Right renal pelvis (tissue), 4 donors: ENCODE measurements at places on chromosomes 5 and 9. TPM values are rescaled to one million over a fixed set of nuclear protein-coding genes. Genes with fewer than 3 reads are reported as not detected.

DNA sequence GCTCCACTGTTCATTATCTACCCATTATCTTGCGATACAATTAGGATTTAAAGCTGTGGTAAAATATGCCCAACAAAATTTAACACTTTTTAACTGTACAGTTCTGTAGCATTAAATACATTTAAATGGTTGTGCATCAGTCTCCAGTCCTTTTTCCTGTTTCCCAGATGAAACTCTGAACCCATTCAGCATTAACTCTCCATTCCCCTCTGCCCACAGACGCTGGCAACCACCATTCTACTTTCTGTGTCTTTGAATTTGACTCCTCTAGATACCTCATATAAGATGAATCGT is 2.9 kb upstream of the TRIM7 start:
- no peak for DNase-seq

- no peak for DNase-seq
Observed at GRCh38 chr5:33048315-33048714, 337.2 kb downstream of the NPR3 start.

DNA sequence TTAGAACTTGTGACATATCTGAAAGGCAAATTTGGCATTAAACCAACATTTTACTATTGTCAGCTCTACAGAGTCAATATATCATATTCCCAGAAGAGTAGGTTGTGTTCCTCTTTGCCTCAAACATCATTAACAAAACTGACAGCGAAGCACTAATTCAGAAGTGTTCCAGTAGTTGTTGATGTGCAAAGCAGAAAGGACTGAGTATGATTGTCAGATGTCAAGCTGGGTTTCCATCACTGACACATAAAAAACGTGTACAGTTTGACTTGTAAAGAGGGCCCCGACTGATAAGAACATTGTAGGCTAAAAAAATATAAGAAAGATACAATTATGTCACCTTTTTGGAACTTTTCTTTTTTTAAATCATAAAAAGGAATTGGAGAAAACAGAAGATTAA is 101.5 kb upstream of the ZNF608 start:
- no peak for DNase-seq

The BTNL3 gene
- polyA plus RNA-seq: not detected

- DNase-seq: no peak
Observed at GRCh38 chr5:149497357-149497756, 53.9 kb downstream of the CSNK1A1 start.

DNA sequence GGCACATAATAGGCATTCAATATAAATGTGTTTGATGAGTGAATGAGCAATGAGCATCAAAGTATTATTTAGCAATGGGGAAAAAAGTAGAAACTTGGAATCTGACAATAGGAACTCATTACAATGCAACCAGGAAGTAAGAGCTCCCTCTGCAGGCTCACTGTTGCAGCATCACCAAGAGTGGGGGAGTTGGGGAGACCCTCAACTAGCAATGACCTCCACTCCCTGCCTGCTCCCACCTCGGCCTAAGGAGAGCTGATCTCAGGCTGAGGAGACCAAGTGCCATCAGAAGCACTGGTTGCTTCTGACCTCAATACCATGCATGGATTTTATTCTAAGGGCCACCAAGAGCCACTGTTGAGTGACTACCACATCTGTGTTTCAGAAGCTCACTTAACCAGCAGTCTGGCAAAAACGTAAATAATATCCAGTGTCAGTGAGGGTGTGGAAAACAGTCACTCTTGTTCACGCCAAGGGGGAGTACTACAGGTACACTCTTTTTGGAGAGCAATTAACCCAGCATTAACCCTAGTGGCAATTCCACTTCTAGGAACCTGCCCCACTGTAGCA is 8.0 kb downstream of the VDAC1 start:
- DNase-seq: no peak

The AOPEP gene
- polyA plus RNA-seq: 48.1 TPM

The MARCOL gene
- not detected for polyA plus RNA-seq

The IFNK gene
- not detected for polyA plus RNA-seq

The UBE2B gene
- polyA plus RNA-seq: 139 TPM

GRCh38 chr5:140509898-140510297 is 37.6 kb upstream of the EIF4EBP3 start:
- no peak for DNase-seq

DNA sequence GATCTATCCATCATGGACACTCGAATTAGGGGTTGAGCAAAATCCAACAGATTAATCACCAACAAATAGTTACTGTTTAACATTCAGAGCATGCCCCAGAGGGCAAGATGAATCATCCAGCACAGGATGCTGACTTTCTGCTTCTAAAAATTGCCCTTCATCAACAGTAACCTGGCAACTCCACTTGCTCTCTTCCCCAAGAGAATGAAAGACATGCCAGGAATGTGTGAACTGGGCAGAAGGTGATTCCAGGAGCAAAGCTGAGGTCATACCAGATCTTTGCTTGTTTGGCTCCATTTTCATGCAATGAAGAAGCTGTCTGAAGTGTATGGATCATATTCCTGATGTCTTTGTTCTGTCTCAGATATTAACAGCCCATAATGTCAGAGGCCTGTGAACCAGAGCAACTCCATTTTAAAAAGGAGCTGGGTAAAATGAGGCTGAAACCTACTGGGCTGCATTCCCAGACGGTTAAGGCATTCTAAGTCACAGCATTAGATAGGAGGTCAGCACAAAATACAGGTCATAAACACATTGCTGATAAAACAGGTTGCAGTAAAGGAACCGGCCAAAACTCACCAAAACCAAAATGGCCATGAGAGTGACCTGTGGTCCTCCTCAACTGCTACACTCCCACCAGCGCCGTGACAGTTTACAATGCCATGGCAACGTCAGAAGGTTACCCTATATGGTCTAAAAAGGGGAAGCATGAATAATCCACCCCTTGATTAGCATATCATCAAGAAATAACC is 2.5 kb upstream of the ZNF367 start:
- no peak for DNase-seq

GRCh38 chr5:69468631-69469030 is 24.0 kb upstream of the OCLN start:
- no peak for DNase-seq

- DNase-seq: no peak
Observed at GRCh38 chr5:111932199-111932598, 175.2 kb upstream of the NREP start.

DNA sequence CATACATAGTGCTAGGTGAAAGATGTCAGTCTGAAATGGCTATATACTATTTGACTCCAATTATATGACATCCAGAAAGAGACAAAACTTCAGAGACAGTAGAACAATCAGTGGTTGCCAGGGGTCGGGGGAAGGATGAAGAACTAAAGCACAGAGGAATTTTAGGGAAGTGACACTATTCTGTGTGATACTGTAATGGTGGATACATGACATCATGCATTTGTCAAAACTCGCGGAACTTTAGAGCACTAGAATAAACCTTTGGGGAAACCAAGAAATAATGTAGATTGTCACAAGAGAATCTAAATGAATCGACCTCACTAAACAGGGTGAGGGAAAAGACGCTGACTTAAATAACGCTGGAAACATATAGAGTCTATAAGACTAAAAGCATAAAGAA is 107.0 kb upstream of the RETREG1 start:
- no peak for DNase-seq

The ADAMTS2 gene
- 11.3 TPM for polyA plus RNA-seq

GRCh38 chr5:125894383-125894782 is 528.8 kb upstream of the GRAMD2B start:
- DNase-seq: no peak

- DNase-seq: no peak
Observed at GRCh38 chr9:34984049-34984448, 5.5 kb upstream of the DNAJB5 start.

DNA sequence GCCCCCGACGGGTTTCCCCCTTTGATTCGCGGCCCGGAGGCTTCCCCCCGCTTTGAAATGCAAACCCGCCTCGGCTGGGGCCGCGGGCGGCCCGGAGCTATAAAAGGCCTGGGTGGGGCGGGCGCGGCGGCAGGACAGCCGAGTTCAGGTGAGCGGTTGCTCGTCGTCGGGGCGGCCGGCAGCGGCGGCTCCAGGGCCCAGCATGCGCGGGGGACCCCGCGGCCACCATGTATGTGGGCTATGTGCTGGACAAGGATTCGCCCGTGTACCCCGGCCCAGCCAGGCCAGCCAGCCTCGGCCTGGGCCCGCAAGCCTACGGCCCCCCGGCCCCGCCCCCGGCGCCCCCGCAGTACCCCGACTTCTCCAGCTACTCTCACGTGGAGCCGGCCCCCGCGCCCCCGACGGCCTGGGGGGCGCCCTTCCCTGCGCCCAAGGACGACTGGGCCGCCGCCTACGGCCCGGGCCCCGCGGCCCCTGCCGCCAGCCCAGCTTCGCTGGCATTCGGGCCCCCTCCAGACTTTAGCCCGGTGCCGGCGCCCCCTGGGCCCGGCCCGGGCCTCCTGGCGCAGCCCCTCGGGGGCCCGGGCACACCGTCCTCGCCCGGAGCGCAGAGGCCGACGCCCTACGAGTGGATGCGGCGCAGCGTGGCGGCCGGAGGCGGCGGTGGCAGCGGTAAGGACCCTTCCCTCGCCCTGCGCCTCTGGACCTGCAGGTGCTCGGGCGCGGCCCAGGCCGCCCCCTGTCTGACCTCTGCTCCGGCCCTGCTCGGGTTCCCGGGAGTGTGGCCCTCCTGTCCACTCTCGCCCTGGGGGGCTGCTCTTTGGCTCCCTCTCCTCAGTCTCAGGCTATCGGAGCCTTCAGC is at the start of gene CDX1:
Gene CDX1 (plus strand): TSS at position 129 of the 862 bp plus-strand sequence. CDS start 99 bp downstream, at position 228.
- no peak for DNase-seq

- DNase-seq: no peak
Observed at GRCh38 chr9:5870691-5871090, 20.0 kb upstream of the MLANA start.

DNA sequence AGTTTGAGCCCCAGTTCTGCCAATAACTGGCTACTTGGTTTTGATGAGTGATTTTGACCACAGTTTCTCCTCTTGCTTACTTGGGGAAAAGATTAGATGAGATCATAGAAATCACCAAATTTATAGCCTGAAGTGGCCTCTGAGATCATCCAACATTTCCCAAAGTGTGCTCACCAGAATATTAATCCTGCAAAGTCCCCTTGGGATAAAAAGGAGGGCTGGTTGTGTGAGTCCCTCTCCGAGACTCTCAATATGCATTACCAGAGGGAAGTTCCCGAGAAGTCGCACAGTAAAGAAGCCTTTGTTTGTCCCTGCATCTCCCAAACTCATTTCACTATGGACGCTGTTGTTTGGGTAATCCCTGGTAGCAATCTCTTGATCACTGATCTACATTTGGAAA is 88.4 kb upstream of the ADRA1B start:
- no peak for DNase-seq

DNA sequence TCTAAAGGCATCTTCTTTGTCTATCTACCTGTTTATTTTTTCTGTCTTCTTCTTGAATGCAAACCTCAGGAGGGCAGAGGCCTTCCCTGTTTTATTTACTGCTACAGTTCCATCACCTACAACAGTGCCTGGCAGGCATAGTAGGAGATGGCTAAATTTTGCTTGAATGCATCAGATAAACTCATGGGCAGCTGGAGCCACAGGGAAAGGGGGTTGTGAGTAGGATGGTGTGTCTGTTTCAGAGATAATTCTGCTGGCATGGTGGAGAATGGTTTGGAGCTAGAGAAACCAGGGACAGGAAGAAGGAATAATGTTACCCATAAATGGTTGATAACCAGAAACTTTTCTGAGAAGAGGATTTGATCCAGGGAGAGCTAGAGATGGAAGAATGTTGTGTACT is 189.8 kb upstream of the BRINP1 start:
- no peak for DNase-seq

DNA sequence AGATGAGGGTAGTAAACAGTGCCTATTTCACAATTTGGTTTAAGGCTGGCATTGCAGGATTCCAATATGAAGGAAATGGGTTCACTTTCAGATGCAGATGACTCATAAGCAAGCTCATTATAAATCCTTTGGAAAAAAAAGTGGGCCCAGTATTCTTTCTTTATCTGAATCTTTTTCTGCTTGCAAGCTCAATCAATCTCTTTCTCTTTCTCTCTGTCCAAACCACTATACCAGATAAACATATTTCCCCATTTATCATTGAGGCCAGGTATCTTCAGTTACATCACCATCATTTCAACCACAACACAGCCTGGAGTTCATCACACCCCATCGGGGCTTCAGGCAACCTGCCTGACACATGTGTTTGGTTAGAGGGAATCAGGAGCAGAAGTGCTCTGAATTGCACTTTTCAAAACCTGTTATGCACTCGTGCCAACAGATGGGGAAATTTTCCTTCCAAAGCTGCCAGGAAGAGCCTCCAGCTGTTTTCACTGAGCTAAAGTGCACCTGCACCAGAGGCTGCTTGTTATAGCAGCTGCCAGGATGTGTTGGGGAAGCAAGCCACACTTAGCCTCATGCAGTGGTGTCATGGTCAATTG is 30.0 kb upstream of the MAMDC2 start:
- DNase-seq: no peak

DNA sequence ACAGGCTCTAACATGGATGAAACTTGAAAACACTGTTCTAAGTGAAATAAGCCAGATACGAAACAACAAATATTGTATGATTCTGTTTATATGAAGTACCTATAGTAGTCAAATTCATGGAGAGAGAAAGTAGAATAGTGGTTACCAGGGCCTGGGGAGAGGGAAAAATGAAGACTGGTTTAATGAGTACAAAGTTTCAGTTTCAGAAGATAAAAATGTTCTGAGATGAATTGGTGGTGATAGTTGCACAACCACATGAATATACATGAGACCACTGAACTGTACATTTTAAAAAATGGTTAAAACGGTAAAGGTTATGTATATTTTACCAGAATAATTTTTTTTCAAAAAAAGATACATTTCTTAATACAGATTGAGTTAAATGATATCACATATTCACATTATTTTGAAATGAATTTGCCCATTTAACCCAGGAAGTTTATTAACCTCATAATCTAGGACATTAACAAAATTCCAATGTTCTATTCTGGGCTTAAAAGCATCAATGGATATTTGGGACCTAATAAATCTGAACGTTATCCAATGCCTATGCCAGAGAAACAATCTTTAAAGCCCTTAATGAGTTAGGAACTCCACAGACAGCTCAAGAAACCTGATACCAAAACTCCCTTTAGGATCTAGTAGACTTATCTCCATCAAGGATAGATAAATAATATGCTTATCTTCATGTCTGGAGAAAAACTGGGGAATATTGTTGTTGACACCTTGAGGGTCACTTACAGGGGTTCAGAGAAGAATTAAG is 521.3 kb downstream of the EFNA5 start:
- DNase-seq: no peak

The CDH6 gene
- polyA plus RNA-seq: 66.2 TPM

The IL9 gene
- polyA plus RNA-seq: not detected

The TRIM7 gene
- polyA plus RNA-seq: 0.09 TPM

GRCh38 chr9:20187318-20187717 is 398.5 kb upstream of the SLC24A2 start:
- DNase-seq: no peak

- no peak for DNase-seq
Observed at GRCh38 chr9:74494490-74494889, 2.6 kb upstream of the RORB start.
